Thoracic aorta (tissue), 2 donors: ENCODE measurements at places on chromosomes 13 and 19. TPM values are rescaled to one million over a fixed set of nuclear protein-coding genes. Genes with fewer than 3 reads are reported as not detected.

DNA sequence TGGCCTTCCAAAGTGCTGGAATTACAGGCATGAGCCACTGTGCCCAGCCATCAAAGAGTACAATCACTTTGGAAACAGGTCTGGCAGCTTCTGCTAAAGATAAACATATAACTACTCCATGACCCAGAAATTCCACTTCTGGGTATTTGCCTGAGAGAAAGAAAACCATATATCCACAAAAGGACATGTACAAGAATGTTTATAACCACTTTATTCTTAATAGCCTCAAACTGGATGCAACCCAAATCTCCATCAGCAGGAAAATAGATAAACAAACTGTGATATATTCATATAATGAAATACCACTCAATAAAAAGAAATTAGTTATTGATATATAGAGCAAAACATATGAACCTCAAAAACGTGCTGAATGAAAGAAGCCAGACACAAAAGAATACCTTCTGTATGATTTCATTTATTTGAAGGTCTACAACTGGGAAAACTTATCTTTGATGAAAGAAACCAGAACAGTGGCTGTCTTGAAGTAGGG lies 40.5 kb downstream of the TEX26 start:
- H3K36me3 ChIP-seq: no peaks in the 10 kb centered on the region
- no peaks in the 10 kb centered on the region for H3K27me3 ChIP-seq
- H3K27ac ChIP-seq: no peak overlapping the region
- DNase-seq: no peak

- no peak overlapping the region for H3K4me3 ChIP-seq
- H3K27me3 ChIP-seq: no peaks in the 10 kb centered on the region
- no peak overlapping the region for H3K27ac ChIP-seq
- no peak for DNase-seq
Observed at GRCh38 chr19:27745978-27746542, 1466.9 kb downstream of the UQCRFS1 start.

Gene SGTA
- 43.7 TPM for total RNA-seq

DNA sequence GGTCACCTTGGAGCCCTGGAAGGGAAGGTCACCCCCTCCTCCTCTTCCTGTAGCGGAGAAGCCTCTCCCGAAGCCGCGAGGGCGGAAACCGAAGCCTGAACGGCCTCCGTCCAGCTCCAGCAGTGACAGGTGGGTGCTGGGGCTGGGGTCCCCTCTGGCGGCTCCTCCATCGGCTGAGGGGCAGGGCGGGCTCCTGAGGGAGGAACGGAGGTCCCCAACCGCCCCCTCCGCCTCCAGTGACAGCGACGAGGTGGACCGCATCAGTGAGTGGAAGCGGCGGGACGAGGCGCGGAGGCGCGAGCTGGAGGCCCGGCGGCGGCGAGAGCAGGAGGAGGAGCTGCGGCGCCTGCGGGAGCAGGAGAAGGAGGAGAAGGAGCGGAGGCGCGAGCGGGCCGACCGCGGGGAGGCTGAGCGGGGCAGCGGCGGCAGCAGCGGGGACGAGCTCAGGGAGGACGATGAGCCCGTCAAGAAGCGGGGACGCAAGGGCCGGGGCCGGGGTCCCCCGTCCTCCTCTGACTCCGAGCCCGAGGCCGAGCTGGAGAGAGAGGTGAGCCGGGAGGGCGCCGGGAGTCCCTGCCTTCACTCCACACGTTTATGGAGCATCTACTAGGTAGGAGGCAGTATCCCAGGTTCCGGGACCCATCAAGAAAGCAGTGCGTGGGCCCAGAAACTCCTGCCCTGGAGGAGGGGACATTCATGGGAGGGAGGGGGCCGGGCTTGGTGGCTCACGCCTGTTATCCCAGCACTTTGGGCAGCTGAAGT lies 22.0 kb downstream of the HDGFL2 start:
- peaks cover 43% of the 10 kb centered on the region for H3K36me3 ChIP-seq
- no peaks in the 10 kb centered on the region for H3K4me1 ChIP-seq
- no peak for DNase-seq

DNA sequence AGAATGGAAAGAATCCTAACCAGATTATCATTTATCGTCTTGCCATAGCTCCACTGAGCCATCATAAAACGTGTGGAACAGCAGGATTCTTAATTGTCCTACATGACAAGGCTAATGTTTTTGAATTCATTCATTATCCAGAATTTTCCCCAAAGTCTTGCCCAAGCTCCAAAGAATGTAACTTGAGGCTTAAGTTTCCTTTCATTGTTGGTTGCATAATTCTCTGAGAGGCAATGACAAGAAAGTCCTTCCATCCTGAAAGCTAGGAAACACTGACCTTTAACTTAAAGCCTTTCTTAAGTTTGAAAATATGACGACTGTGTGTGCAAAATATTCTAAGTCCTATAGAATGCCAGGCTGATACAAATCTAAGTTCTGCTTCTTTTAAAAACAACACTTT lies 546.1 kb downstream of the SUCLA2 start:
- DNase-seq: no peak
- no peaks in the 10 kb centered on the region for H3K4me1 ChIP-seq
- H3K36me3 ChIP-seq: no peaks in the 10 kb centered on the region
- H3K27me3 ChIP-seq: no peaks in the 10 kb centered on the region
- no peak overlapping the region for H3K27ac ChIP-seq

DNA sequence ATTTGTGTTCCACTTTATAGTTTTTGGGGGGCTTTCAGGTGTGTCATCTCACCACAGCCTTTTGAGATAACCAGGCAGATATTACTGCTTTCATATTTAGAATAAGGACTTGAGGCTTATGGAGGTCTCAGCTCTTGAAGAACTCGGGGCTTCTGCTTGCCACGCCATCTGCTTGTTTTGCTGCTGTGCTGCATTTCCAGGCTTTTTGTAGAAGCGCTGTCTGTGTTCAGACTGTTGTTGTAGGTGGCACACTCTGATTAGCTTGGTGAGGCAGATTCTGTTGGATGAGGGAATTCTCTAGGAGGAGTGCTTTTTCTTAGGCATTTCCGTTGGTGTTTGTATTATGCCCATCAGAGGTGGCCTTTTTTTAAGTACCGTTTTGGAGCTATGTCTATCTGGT lies 57.2 kb downstream of the WASF3 start:
- no peak overlapping the region for H3K4me3 ChIP-seq
- no peaks in the 10 kb centered on the region for H3K27me3 ChIP-seq
- H3K36me3 ChIP-seq: no peaks in the 10 kb centered on the region
- no peaks in the 10 kb centered on the region for H3K4me1 ChIP-seq
- H3K27ac ChIP-seq: no peak overlapping the region

DNA sequence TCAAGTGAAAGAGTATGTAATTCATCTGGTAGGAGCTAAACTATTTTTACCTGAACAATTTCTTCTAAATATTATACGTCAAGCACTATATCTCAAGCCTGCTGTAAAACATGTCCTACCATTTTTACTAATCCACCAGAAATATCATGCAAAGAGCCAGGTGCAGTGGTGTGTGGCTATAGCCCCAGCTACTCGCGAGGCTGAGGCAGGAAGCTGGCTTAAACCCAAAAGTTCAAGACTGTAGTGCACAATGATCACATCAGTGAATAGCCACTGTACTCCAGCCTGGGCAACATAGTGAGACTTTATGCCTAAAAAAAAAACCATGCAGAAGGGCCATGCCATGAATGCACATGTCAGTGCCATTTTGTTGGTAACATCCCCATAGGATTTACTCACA lies 20.7 kb upstream of the CLN5 start:
- H3K4me3 ChIP-seq: no peak overlapping the region
- no peak overlapping the region for H3K27ac ChIP-seq
- peaks cover 5% of the 10 kb centered on the region for H3K4me1 ChIP-seq
- H3K36me3 ChIP-seq: no peaks in the 10 kb centered on the region
- no peak for DNase-seq

Gene MEIOSIN
- not detected for total RNA-seq

DNA sequence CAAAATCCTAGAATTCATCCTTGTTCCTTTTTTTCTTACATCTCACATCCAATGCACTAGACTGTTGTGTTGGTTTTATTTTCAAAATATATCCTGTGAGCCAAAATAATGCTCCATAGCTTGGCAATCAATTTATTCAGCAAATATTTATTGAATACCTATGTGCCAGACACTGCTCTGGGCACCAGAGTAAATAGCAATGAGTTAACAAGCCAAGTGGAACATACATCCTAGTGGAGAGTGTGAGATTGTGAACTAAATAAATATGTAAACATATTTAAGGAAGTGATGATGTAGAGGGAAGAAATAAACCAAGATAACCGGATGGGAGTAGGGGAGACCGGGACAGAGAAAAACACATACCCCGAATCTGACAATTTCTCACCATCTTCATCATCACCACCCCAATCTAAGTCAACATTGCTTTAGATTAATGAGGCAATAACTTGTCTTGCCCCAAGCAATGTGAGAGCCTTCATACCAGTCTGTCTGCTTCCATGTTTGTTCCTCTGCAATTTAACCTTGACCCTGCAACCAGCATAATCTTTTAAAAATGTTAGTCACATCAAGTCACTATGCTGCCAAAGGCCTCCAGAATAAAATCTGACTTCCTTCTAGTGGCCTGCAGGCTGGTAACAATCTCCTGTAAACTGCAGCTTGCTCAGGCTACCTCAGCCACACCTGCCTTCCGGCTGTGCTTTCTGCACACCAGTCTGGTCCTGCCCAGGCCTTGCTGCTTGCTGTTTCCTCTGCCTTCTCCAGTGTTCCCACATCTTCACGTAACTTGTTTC lies 199.2 kb downstream of the DLEU7 start:
- no peaks in the 10 kb centered on the region for H3K4me1 ChIP-seq
- no peak for DNase-seq
- H3K27me3 ChIP-seq: no peaks in the 10 kb centered on the region
- no peak overlapping the region for H3K4me3 ChIP-seq
- H3K36me3 ChIP-seq: no peaks in the 10 kb centered on the region
- H3K27ac ChIP-seq: no peak overlapping the region

- H3K4me3 ChIP-seq: no peak overlapping the region
- H3K27ac ChIP-seq: no peak overlapping the region
- DNase-seq: no peak
- H3K4me1 ChIP-seq: peaks cover 24% of the 10 kb centered on the region
- peaks cover 64% of the 10 kb centered on the region for H3K36me3 ChIP-seq
Observed at GRCh38 chr13:111288276-111288675, 32.2 kb upstream of the TEX29 start.

Gene SPC24
- total RNA-seq: 2.4 TPM

DNA sequence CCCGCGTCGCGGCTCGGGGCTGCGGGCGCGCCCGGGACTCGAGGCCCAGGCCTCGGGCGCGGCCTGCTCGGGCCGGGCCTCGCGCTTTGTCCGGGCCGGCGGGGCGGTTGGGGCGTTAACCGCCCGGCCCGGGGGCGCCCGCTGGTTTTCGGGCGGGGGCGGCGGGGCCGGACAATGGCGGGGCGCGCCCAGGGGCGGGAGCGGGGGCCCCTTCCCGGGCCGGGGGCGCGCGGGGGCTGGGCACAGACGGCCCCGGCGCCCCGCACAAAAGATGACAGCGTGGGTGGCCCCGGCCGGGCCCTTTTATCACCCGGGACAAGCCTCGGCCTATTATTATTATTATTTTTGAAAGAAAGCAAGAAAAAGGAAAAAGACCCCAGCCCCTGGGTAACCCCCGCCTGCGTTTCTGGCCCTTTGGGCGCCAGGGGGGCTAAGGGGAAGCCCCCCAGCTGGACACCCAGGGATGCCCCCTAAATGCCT lies 419 bp downstream of the KDM4B start:
- peaks cover 36% of the 10 kb centered on the region for H3K4me1 ChIP-seq
- peak overlapping the region; percentile 76 for H3K4me3 ChIP-seq
- no peaks in the 10 kb centered on the region for H3K27me3 ChIP-seq
- H3K27ac ChIP-seq: no peak overlapping the region
- H3K36me3 ChIP-seq: no peaks in the 10 kb centered on the region
- DNase-seq: no peak

GRCh38 chr13:104635879-104636278 lies 1569.7 kb upstream of the SLC10A2 start:
- H3K4me3 ChIP-seq: no peak overlapping the region
- H3K4me1 ChIP-seq: no peaks in the 10 kb centered on the region
- no peaks in the 10 kb centered on the region for H3K27me3 ChIP-seq
- no peak for DNase-seq
- H3K36me3 ChIP-seq: no peaks in the 10 kb centered on the region

DNA sequence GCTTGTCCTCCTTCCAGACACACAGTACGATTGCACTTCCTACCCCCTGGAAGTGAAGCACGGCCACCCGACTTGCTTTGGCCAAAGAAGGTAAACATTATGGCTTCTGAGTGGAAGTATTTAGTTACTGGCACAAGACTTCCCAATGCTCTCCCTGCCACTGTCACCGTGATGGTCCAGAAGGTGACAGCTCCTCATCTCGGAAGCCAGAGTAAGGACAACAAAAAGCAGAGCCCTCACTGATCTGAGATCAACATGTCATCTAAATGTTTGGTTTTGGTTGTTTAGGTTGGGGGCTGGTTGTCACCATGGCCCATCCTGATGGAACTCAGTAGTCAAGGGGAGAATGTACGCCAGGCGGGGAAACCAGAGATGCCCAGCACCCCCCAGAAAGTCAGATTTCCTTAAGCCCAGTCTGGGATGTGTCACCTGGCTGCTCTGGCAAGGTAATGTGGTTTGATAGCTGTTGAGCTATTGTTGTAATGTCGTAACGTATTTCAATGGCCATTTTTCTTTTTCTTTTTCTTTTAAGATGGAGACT lies 170.1 kb upstream of the ZNF536 start:
- no peak for DNase-seq
- H3K27me3 ChIP-seq: no peaks in the 10 kb centered on the region
- H3K27ac ChIP-seq: no peak overlapping the region
- H3K36me3 ChIP-seq: no peaks in the 10 kb centered on the region
- no peak overlapping the region for H3K4me3 ChIP-seq
- no peaks in the 10 kb centered on the region for H3K4me1 ChIP-seq

GRCh38 chr19:6098574-6098973 lies 11.7 kb downstream of the RFX2 start:
- H3K4me3 ChIP-seq: no peak overlapping the region
- H3K36me3 ChIP-seq: no peaks in the 10 kb centered on the region
- H3K4me1 ChIP-seq: peaks cover 37% of the 10 kb centered on the region
- no peaks in the 10 kb centered on the region for H3K27me3 ChIP-seq
- DNase-seq: no peak

DNA sequence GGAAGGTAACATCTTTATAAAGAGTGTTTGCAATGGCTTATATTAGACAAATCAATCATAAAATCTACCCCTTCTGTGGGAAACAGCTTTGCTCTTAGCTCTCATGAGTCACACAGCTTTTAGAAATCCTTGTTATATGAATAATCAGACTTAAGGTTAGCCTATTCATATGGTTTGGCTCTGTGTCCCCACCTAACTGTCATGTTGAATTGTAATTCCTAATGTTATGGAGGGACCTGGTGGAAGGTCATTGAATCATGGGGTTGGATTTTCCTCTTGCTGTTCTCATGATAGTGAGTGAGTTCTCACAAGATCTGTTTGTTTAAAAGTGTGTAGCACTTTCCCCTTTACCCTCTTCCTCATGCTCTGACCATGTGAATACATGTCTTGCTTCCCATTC lies 704.2 kb upstream of the KLHL1 start:
- no peak overlapping the region for H3K27ac ChIP-seq
- H3K27me3 ChIP-seq: no peaks in the 10 kb centered on the region
- H3K36me3 ChIP-seq: no peaks in the 10 kb centered on the region
- DNase-seq: no peak
- no peaks in the 10 kb centered on the region for H3K4me1 ChIP-seq

Gene SPRY2
- total RNA-seq: 49.2 TPM

GRCh38 chr19:1266916-1267476 lies 2.1 kb upstream of the CIRBP start:
- no peak for DNase-seq
- H3K27ac ChIP-seq: peak overlapping the region; percentile 95
- H3K4me3 ChIP-seq: peak overlapping the region; percentile 70

GRCh38 chr13:104869501-104869900 lies 1666.0 kb downstream of the EFNB2 start:
- no peak for DNase-seq
- no peaks in the 10 kb centered on the region for H3K36me3 ChIP-seq
- no peaks in the 10 kb centered on the region for H3K4me1 ChIP-seq
- H3K4me3 ChIP-seq: no peak overlapping the region
- no peak overlapping the region for H3K27ac ChIP-seq

Gene SSC5D
- 4.3 TPM for total RNA-seq
